Thoracic aorta (tissue), 2 donors: ENCODE measurements at places on chromosomes 11 and 22. TPM values are rescaled to one million over a fixed set of nuclear protein-coding genes. Genes with fewer than 3 reads are reported as not detected.

The NRIP3 gene
- 2.1 TPM for total RNA-seq

The NCAM1 gene
- total RNA-seq, result 42.0 TPM

The OSBP2 gene
- 0.71 TPM for total RNA-seq

DNA sequence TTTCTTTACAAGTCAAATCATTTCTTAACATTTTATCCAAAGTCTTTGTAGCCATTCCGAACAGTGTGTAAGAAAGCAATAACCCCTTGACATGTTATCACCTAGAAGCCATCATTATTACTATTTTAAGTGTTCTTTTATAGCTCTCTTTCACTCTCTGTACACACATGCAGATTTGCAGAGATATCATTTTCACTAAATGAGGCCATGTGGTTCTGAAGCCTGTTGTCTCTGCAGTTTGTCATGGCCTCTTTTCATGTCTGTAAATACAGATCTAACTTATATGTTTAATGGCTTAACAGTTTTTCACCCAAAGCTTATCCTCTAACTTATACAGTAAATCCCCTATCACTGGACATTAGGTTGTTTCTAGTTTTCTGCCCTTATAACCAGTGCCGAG lies 166.8 kb downstream of the MYO18B start:
- no peak for DNase-seq

DNA sequence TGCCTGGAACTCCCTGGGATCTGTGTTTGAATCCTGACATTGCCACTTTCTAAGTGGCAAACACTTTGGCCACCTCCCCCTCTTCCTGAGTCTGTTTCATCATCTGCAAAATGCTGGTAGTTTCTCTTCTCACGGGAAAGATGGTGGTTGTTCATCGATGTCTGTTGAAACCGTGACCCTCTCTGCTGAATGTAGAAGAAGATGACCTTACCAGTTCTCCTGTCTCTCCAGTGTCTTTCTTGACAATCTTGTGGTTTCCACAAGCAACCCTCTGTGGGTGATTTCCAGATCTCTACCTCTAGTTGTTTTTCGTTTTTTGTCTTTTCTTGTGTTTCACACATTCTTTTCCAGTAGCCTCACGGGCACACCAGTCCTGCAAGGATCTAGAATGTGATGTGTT lies 27.5 kb downstream of the ZBTB16 start:
- DNase-seq, result no peak

- no peak for DNase-seq
Measured at GRCh38 chr11:5004424-5005274, 10.0 kb downstream of the OR51L1 start.

DNA sequence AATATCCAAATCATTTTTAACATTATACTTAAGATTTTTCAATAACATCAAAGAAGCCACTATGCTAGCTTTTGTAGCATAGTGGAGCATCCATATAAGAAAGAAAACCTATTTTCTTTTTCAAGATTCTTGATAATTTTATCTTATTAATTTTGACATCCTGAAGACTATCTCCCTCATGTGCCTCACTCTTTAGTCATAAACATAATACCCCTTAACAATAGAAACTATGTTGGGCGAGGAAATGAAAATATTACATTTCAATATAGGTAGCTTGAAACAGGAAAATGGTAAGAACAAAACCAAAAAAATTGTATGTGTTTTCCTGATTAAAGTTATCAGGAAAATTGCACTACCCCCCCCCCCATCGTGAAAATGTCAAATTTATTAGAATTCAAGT lies 40.1 kb downstream of the ELMOD1 start:
- no peak for DNase-seq

DNA sequence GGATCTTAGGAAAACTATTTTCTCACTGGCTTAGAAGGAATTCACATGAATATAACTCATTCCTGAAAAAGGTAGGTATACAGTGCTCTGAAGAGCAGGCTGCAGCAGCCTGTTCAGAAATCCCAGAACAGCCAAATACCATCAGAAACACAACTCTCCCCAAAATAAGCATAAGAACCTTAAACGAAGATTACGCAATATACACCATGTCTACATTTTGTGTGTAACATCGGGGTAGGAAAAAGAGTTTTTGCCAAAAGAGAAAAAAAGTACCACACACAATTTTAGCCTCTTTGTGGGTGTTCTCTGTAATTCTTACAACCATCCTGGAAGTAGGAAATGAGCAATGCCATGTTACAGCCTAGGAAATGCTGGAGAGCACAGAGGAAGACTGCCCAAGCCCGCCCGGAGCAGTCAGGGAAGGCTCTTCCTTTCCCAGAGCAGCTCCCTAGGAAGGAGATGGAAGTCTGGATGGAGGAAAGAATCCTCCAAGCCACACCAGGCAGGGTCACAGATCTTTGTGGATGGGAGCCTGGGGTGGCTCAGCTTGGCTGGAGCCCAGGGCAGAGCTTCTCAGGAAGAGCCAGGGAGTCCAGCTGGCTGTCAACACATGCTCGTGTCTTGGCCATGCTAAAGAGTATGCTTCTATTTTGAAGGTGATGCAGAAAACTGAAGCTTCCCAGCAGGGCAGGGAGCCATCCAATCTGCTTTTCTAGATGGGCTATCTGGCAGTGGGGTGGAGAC lies 49.7 kb upstream of the ARFGAP3 start:
- DNase-seq, result no peak
